Metanephros (tissue), 2 donors: ENCODE measurements at places on chromosomes 7 and 10. TPM values are rescaled to one million over a fixed set of nuclear protein-coding genes. Genes with fewer than 3 reads are reported as not detected.

The CYP3A5 gene
- total RNA-seq: 1.6 TPM

The MUC12 gene
- total RNA-seq: not detected

The SPAM1 gene
- not detected for total RNA-seq

The SPDYE11 gene
- not detected for total RNA-seq

The UNCX gene
- total RNA-seq: 7.5 TPM

The NCF1 gene
- total RNA-seq: 6.5 TPM

The TAS2R40 gene
- not detected for total RNA-seq

The UTF1 gene
- total RNA-seq: 0.35 TPM

The FAM241B gene
- total RNA-seq: 4.1 TPM

The SEMA3E gene
- total RNA-seq: 2.6 TPM

The PITX3 gene
- total RNA-seq: 3.7 TPM

The LIPN gene
- not detected for total RNA-seq

The PON2 gene
- 112 TPM for total RNA-seq

The HSPA14 gene
- total RNA-seq: 10.0 TPM

The CREM gene
- total RNA-seq: 91.6 TPM

The RBP3 gene
- not detected for total RNA-seq

The SLC13A1 gene
- total RNA-seq: 10.6 TPM

The MAGI2 gene
- total RNA-seq: 56.2 TPM

The TMEM270 gene
- total RNA-seq: not detected

The ATOH7 gene
- 1.5 TPM for total RNA-seq

The MKX gene
- 0.47 TPM for total RNA-seq

The CRHR2 gene
- 0.64 TPM for total RNA-seq

The PLEKHS1 gene
- total RNA-seq: 0.18 TPM

The SEC23IP gene
- total RNA-seq: 24.8 TPM

The ZNF467 gene
- total RNA-seq: 20.4 TPM
